ENCODE measurements at places on chromosomes 7 and 10.

DNA sequence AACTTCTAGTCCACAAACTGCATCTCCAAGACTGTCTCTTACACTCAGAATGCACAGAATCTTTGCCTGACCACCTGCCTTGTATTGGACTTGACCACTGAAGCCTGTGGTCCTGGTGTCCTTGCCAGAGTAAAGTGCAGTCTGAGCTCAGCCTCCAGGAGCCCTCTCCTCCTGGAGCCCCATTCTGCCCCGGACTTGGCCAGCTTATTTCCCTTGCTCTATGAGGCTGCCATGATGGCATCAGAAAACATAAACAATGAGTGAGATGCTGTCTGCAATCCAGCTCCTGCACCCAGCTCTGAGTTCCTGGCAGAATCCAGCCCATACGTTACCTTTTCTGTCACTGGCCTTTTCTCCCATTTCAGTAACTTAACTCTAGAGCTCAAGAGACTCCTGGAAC lies 494.6 kb downstream of the PLXNA4 start:
- DNase-seq = no peak

GRCh38 chr7:87146740-87147386 lies 5.4 kb upstream of the DMTF1 start:
- DNase-seq = peak; percentile 61

DNA sequence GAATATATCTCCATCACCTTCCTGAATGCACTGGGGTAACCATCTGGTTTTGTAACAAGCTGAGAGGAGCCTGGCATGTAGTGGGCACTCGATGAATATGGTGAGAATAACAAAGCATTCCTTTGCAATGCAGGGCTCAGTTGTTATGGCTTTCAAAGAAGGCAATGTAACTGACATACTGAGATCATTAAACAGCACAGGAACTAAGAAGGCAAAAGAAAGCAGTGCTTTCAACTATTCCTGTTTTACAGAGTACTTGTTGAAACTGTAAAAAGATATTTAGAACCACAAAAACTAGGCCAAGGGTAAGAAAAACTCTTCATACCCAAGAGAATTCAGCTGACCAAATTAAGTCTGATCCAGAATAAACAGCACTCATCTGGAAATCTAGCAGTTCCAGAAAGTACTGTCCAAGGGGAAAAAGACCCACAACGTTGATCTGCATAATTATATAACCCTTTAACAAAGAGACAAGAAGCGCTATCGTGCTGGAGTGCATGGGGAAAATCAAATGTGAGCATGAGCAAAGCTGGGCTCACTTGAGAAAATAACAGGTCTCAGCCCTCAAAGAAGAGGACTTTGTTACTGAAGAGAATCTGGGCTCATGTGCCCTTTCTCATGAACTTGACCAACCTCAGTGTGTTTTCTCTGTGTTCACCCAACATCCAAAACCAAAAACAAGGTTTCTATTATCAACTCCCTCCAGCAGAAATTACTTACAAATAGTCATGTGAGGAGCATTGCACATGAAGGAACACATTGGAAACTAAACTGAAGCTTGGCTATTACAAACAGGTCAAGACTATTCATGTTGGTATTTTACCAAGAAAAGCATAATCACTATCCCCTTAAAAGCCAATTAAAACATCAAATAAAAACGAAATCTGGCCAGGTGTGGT lies 116.2 kb downstream of the AVL9 start:
- no peak for DNase-seq

DNA sequence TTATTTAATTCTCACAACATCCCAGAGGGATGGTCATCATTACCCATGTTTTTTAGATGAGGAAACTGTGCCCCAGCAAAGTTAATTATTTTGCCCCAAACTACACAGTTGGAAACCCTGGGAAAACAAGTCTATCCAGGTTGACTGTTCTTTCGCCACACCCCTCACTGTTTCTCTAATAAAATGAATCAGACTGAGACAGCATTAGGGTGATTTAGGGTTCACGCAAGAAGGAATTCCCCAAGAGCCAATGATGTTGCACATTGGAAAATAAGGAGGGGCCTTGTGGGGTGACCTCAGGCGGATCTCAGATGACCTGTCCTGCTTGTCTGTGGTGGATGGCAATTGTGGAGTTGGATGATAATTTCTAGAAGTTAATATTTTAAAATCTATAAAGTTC lies 135.7 kb upstream of the TBX20 start:
- no peak for DNase-seq

- no peak for DNase-seq
These were observed 32.1 kb upstream of the GTF2I start for GRCh38 chr7:74625446-74625845.

GRCh38 chr10:52631146-52631545 lies 141.4 kb downstream of the MBL2 start:
- DNase-seq = no peak

DNA sequence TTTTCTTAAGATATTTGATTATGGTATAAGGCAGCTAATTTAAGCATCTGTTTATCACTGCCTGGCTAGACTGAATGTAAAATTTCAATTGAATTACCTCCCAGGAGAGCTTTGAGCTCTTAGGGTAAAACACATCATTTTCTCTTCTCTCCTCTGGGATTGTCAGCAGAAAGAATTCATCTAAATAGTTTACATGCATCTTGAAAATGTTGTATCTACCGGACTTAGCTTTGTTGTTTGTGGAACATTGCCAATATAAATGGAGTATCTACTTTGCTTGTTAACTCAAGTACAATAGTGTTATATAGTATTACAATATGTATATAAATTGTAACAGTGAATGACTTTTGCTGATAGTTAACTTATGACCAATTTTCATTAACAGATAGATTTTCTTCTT lies 73.3 kb downstream of the TAF3 start:
- no peak for DNase-seq

- no peak for DNase-seq
These were observed 134.8 kb upstream of the KIF5B start for GRCh38 chr10:32190890-32191491.

DNA sequence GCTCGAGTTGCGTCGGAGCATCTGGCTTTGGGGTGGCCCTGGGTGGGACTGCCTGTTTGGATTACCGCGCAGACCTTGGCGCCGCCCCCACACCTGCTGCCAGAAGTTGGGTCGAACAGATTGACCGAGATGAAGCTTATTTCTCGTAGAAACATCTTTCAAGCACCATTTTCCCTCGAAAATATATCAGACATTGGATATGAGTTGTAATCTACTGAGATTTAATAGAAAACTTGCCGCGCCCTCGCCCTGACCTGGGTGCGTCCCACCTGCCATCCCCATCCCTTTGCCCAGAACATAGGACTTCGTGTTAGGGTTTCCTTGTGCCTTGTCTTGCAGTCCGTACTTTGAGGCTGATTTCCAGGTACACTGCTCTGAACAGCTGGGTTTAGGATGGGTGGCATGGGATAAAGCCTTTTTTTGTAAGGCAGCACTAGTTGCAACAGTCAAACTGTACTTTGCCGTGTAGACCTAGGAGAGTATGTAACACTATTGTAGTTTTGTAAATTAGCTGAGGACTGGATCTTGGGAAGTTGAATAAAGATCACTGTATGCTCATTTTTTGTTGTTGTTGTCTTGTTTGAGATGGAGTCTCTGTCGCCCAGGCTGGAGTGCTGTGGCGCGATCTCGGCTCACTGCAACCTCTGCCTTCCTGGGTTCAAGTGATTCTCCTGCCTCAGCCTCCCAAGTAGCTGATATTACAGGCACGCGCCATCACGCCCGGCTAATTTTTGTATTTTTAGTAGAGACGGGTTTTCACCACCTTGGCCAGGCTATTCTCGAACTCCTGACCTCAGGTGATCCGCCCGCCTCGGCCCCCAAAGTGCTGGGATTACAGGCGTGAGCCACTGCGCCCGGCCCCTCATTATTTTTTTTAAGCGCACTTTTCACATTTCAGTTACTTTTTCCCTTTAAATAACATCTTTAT lies 978 bp downstream of the OGDH start:
- DNase-seq = no peak

GRCh38 chr10:75115137-75115536 lies 3.7 kb downstream of the SAMD8 start:
- no peak for DNase-seq

DNA sequence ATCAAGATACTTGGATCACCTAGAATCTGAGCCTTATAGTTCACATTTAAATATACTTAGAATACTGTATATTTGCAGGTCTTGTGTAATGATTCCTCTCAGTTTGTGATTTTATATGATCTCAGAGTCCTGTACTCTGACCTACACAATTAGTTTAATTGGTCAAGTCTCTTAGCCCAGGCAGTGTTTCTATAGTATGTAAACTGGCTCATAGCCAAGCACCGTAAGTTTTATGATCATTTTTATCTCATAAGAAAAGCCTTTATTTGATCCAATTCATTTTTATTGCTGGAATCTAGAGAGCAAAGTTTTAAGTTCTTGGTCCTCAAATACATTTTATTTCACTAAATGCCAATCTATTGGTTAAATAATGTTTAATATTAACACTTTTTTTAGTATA lies 242.2 kb downstream of the MALRD1 start:
- no peak for DNase-seq

DNA sequence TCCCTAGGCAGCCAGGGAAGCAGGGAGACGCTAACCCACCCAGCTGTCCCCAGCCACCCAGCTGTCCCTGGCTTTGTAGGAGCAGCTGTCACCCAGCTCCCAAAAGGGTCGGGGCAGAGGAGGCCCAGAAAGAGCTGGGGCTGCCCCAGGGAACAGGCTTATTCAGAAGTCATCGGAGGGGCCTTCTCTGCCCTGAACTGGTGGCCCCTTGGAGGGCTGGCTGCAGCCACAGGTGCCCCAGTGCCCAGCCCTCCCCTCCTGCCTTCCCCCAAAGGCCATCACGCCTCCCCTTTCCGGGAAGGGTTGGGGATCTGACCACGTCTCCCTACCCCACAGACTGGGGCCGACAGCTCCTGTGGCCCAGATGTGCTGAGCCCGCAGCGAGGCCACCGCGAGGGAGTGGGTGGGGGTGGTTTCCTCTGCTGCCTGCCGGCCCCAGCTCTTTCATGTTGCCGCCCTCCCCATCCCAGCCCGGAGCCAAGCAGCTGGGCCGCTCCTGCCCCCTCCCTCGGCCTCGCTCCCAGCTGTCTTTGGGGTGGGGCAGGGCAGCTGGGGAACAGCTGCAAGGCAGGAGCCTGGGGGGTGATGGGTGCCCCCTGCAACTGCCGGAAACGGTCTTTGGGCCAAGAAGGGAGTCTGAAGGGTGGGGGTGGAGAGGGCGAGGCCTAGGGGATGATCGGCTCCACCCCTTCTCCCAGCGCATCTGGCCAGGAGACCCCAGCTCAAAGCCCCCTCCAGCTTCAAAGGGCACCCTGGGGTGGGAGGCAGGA lies 16.8 kb downstream of the TRIM8 start:
- peak; percentile 83 for DNase-seq

- no peak for DNase-seq
These were observed 831 bp downstream of the CCDC7 start for GRCh38 chr10:32446536-32447406.

DNA sequence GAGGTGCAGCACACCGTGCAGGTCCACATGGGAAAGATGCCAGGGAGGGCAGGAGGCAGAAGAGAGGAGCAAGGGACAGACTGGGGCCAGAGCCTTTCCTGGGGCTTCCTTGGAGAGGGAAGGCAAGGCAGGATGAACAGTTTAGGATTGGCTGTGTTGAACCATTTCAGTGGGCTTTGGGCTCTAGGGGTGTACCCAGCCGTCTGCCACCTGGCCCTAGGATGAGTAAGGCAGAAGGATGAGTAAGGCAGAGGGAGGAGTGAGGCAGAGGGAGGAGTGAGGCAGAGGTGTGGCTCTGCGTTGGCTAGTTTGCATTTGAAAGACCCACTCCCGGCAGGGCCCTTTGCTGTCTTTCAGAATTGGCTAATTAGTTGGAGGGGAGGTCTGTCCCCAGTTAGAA lies 31.5 kb upstream of the PRF1 start:
- DNase-seq = no peak

DNA sequence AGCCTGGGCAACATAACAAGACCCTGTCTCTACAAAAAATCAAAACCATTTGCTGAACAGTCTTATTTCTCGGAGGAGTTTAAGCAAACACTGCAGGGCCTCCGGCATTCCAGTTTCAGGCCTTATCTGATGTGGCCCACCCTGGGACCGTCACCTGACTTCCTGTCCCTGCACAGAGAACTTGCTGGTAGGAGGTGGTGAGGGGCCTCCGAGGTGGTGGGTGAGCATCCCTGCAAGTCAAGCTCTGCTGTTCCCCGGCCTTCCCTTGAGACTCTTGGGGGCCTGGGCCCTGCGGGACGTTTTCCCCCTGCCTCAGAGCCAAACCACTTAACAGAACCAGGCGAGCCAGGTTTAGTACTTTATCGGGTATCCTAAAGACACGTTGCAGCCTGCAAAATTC lies 44.5 kb upstream of the AP5Z1 start:
- DNase-seq = no peak

DNA sequence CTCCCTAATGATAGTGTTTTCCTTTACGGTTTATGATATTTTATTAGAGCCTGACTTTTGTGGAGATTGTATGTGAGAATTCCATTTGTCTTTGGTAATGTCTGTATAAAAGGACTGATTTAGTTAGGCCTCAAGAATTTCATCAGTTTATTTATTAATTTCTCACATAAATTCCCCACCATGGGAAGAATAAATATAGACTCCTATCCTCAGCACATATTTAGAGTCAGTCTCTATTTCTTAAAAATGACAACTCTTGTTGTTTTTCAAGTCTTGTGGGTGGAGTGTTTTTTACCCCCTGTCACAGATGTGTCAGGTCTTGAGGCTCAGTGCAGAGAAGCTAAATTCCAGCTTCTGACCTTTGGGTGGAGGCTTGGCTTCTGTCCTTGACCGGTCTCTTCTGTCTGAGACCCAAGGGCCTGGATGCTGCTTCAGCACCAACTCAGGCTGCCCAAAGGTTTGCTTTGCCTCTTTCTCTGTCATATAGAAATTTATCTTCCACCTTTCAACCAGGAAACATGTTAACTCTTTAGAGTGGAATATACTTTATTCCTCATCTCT lies 117.3 kb upstream of the INHBA start:
- DNase-seq = no peak

- peak; percentile 43 for DNase-seq
These were observed 35.5 kb downstream of the ADGRA1 start for GRCh38 chr10:133123050-133123745.

- no peak for DNase-seq
These were observed 1188.3 kb upstream of the SORCS1 start for GRCh38 chr10:108352771-108353170.

DNA sequence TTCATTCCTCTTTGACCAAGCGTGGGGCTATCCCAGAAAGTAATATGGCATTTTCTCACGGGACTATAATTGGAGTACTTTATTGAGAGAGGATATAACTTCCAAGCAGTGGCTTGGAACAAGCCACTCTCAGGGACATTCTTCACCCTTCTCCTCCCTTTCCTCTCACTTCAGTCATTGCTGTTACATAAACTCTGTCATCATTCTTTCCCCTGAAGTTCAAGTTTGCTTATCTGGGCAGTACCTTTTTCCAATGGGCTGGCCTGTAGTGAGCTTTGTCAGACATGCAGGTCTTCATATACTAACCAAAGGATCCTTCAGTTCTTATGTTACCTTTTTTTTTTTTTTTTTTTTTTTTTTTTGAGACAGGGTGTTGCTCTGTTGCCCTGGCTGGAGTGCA lies 58.7 kb upstream of the KMT2E start:
- no peak for DNase-seq
